ENCODE measurements at places on chromosomes 2 and 18. TPM values are rescaled to one million over a fixed set of nuclear protein-coding genes. Genes with fewer than 3 reads are reported as not detected.

Gene PKDCC
- total RNA-seq: 91.0 TPM

Gene MAL
- total RNA-seq: 11.1 TPM

Gene AGXT
- total RNA-seq: not detected

Gene ASPRV1
- 1.1 TPM for total RNA-seq

- no peak for DNase-seq
Observed at GRCh38 chr2:158388159-158388558, 68.4 kb downstream of the CCDC148 start.

DNA sequence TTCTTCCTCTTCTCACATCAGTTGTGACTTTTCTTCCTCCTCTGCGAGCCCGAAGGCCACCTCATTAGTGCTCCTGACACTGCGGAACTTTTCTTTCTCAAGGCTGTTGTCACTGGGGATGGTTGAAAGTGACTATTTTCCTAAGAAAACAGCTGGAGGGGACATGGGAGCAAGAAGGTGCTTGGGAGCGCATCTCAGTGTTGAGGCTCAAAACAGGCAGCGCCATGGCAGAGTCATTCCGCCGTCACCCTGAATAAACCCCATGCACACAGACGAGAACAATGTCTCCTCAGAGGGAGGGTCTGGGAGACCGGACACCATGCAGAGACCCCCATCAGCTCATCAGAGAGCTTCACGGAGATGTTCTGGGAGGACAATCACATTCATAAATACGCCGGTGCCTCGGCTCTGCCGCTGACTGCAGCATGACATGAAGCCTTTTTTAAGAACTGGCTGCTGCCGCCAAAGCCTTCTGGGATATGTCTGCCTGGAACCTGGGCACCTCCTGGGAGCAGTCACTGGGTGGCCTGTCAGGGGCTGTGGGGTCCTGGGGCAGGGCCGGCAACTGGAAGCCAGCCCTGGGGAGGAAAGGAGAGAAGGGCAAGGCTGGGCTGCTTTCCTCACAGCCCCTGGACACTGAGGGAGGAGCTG is 19.2 kb downstream of the ATOH8 start:
- peak; percentile 89 for DNase-seq

- DNase-seq: no peak
Observed at GRCh38 chr18:61546590-61546989, 213.4 kb downstream of the CDH20 start.

GRCh38 chr18:46072376-46072867 is 362 bp upstream of the PSTPIP2 start:
- DNase-seq: no peak

DNA sequence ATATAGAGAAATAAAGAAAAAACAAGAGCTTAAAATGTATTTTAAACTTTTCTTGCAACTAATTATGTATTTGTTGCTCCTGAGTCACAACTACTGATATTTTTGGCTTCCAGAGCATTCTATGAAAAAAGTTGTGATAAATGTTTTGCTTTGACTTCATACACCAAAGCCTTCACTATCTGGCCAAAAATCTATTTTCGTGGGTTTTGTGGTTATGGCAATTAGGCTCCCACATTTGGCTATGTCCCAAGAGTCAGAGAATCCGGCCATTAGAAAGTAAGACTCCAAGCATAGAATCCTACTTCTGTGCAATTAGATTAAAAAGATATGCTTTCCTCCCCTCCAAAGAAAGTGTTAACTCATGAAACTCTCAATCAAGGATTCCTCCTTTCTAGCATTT is 1456.1 kb upstream of the ACVR2A start:
- DNase-seq: no peak

- no peak for DNase-seq
Observed at GRCh38 chr2:216490061-216490460, 8.6 kb upstream of the RPL37A start.

- no peak for DNase-seq
Observed at GRCh38 chr2:168200930-168201583, 46.3 kb downstream of the STK39 start.

Data from sigmoid colon (tissue), 7 donors.